ENCODE measurements at places on chromosomes 3 and 15.
A peak's percentile ranks its signal among the peaks of the same experiment; 100 is the strongest.

DNA sequence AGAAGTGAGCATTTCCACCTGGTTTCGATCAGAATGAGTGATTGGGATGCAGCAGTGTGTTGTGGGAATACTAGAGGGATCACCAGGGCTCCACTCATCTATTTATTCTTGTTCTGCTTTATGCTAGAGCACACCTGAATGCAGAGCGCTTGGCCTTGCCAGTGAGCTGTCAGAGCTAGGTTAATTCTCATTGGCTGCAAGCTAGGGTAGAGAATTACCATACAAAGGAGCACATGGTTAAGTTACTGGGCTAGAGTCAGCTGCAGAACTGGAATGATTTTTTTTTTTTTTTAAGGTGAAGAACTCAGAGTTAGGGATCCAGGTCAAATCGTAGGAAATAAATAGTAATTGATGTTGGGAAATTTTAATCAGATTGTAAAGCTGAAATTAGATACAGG is 8.8 kb downstream of the EIF2AK4 start:
- DNase-seq: no peak

DNA sequence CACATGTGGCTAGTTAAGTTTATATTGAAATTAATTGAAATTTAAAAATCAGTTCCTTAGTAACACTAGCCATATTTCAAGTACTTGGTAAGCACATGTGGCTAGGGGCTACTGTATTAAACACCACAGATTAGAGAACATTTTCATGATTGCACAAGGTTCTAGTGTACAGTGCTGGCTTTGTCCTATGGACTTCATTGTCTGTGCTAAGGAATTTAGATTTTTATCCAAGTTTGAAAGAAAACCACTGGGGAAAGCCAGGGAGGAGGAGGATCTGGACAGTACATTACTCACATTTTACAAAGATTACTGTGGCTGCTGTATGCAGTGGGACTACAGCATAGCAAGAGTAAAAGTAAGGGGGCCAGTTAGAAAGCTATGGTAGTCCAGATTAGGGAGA is 13.9 kb downstream of the STAC start:
- DNase-seq: no peak

GRCh38 chr3:176920766-176921160 is 276.5 kb downstream of the TBL1XR1 start:
- no peak for DNase-seq

GRCh38 chr3:29850641-29851040 is 569.8 kb downstream of the RBMS3 start:
- no peak for DNase-seq

- no peak for DNase-seq
Measured at GRCh38 chr3:188286087-188286513, 132.1 kb downstream of the LPP start.

- no peak for DNase-seq
Measured at GRCh38 chr3:82085851-82086475, 324.5 kb upstream of the GBE1 start.

- DNase-seq: peak; percentile 66
Measured at GRCh38 chr15:69758810-69759790, 306.5 kb downstream of the RPLP1 start.

DNA sequence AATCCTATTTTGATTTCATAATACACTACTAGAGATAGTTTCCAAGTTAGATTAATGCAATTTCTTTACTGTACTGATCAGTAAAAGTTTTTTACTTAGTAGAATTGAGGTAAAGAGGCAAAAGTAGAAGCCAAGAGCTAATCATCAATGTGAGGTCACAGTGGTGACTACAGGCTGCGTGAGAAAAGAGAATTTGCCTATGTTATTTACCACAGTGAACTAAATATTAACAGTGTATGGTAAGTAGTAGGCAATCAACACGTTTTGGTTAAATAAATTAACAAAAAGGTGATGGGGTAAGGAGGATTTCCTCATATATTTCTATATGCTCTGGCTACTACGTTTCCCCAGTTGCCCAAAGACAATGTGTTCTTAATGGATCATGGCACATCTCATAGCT is 202.2 kb upstream of the CMC1 start:
- no peak for DNase-seq

DNA sequence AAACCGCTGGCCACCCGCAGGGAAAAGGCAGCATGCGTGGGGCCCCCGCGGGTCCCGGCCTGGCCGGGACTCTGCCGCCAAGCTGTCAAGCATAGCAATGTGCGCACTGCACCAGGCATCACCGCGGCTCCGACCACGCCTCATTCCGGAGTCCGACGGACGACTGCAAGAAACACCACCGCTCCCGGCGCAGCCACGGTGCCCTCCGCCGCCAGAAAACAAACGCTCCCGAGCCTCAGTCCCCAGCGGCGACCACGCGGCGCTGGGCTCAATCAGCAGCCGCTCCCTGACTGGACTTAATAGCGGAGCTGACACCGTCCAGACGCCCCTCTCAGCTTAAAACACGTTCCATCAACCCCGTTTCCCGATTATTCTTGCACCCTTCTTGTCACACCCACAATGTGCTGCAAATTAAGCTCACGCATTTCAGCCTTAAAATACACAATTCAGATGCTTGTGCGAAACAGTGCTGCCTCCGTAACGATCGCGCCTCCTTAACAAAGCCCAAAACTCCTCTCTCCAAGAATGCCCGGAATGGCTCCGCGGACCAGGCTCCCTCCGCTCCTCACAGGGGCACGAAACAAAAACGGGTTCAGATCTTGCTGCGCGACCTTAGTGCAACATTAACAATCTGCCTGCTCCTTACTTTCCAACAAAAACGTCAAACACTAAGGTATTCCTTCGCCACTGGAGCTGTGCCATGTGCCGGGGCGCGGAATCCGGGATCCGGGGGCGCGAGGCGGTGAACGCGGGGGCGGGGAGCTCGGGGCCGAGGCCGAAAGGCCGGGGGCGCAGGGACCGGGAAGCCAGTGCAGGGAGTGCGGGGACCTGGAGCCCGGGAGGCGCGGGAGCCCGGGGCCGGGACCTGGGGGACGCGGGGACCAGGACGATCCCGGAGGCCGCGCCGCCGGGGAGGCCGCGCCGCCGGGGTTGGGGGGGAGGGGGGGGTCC is 655 bp downstream of the CYFIP1 start:
- no peak for DNase-seq
